ENCODE measurements at places on chromosomes 3 and 15.

DNA sequence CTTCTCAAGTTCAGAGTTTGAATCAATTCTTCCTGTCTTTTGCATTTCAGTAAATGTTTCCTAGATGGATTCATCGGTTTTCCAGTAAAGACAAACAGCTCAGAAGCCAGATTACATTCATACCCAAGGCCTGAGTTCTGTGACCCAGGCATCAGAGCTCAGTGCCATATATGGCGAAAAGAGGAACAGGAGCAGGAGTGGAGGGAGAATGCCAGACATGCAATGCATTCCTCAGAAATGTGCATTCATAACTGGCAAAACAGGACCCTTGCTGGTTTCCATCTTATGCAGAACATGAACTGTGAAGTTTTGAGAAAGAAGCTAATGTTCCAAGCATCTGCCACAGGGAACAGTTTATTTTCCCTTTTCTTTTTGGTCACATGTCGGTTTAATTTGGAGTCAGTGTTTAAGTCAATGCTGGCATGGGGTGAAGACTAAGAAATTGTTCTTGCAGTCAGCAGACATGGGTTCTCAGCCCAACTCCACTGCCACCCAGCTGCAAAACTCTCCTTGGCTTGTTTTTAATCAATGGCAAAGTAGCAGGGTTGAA is 116.5 kb downstream of the LPP start:
- DNase-seq: no peak

DNA sequence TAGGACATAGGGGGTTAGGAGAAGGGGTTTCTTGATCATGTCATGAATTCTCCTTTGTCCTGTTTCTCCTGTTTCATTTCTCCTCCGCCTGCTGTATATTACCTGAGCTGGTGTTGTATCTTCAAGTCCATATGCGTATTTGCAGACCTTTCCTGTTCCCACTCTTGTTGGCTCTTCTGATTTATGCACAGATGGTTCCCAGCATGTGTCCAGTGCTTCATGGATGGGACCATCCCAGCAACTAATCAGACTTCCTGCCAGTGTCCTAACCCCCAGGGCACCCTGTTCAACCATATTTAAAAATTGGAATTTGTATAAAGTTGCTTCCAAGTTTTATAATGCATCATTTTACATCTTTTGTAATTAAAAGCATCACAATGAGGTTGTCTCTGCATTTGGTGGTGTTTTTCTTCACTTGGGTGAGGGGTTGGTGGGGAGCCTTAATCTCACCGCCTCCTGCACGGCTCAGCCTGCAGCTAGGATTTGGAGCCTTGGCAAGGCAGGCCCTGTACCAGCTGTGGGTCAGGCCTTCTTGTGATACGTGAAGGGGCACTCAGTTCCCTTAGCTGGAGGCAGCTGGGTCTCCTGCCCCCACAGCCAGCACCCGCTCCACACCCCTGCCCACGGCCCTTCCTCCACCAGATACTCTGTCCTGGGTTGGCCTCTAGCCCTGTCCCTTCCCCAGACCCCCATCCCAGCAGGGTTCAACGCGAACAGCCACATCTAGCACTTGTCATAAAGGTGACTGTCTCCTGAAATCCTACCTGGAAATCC is 72.0 kb upstream of the BLM start:
- no peak for DNase-seq

- no peak for DNase-seq
Observed at GRCh38 chr3:70703305-70704102, 391.1 kb upstream of the MDFIC2 start.

DNA sequence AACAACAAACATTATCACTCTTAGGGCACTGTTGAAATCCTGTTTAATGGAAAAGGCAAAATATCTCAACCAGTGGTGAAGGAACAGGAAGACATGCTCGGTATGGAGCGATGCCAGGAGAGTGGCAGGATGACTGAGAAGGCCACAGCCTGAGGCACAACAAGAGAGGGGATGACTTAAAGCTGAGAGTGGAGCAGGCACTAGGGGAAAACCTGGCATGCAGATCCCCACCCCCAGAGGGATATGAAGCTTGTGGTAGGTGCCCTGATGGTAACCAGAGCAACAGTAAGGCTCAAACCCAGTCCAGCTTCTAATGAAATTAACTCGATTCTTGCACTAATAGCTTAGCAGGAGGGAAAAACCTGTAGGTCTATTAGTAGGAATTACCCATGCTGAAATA is 40.4 kb downstream of the LYSMD4 start:
- no peak for DNase-seq

GRCh38 chr3:33119891-33120290 is 6.1 kb downstream of the CRTAP start:
- no peak for DNase-seq

DNA sequence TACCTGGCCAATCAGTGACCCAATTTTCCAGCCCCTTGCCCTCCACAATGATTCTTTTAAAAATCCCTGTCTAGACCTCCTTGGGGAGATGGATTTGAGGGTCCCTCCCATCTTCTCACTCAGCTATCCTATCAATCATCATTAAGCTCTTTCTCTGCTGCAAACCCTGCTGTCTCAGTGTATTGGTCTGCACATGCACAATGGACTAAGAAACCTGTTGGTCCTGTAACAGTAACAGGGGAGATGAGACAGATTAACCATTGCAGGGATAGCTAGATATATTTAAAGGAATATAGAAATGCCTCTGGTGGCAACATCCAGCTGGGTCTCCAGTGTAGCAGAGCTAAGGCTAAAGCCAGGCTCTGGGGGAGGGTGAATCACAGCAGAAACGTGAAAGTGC is 74.6 kb upstream of the CHRNA7 start:
- no peak for DNase-seq

Measured in NCI-H187 treated with DMSO at 0.1 percent for 48 hours (cell line).